Colonic mucosa (tissue), 4 donors: ENCODE measurements at places on chromosomes 2 and 18. TPM values are rescaled to one million over a fixed set of nuclear protein-coding genes. Genes with fewer than 3 reads are reported as not detected.

Gene KIF3C
- 4.0 TPM for total RNA-seq

Gene ANKRD30B
- total RNA-seq = 0.32 TPM

Gene G6PC2
- not detected for total RNA-seq

Gene LOXHD1
- total RNA-seq = not detected

Gene SERPINB3
- not detected for total RNA-seq

Gene DYSF
- total RNA-seq = 7.5 TPM

Gene ZNF892
- total RNA-seq = 2.2 TPM

Gene RIT2
- not detected for total RNA-seq

Gene HOXD10
- 0.32 TPM for total RNA-seq

Gene ABCG5
- not detected for total RNA-seq

Gene CNGA3
- 0.35 TPM for total RNA-seq

Gene NYAP2
- total RNA-seq = 0.05 TPM

Gene RTKN
- 51.4 TPM for total RNA-seq

Gene COLEC12
- total RNA-seq = 1.9 TPM

Gene CPS1
- 3.3 TPM for total RNA-seq

Gene FAP
- total RNA-seq = 1.1 TPM

Gene CHN1
- 2.2 TPM for total RNA-seq

Gene TUBB8B
- total RNA-seq = 0.27 TPM

Gene TLX2
- total RNA-seq = 0.12 TPM

Gene THSD7B
- total RNA-seq = 0.05 TPM

Gene SLC35F5
- 121 TPM for total RNA-seq

Gene CNDP1
- total RNA-seq = not detected

Gene REG1B
- total RNA-seq = not detected

Gene OR6B2
- not detected for total RNA-seq
